Activated CD4-positive, alpha-beta T cell treated with anti-CD3 and anti-CD28 coated beads, Interleukin-2, amount 10 ng/mL, durations not matched to agents 24 days and 14 days (primary cell): ENCODE measurements at places on chromosomes 4 and X. TPM values are rescaled to one million over a fixed set of nuclear protein-coding genes. Genes with fewer than 3 reads are reported as not detected.
A peak's percentile ranks its signal among the peaks of the same experiment; 100 is the strongest.

Gene BMP2K
- total RNA-seq, result 17.3 and 19.0 TPM in 2 replicates

Gene AKAP14
- not detected in 2 replicates for total RNA-seq

Gene SRPX
- not detected in 2 replicates for total RNA-seq

Gene ITGB1BP2
- 6.4 and 7.3 TPM in 2 replicates for total RNA-seq

Gene ATOH1
- total RNA-seq, result not detected in 2 replicates

Gene RNF150
- 0.02 TPM in 1 of 2 replicates, not detected in the other for total RNA-seq

Gene ZFX
- total RNA-seq, result 38.8 and 49.9 TPM in 2 replicates

DNA sequence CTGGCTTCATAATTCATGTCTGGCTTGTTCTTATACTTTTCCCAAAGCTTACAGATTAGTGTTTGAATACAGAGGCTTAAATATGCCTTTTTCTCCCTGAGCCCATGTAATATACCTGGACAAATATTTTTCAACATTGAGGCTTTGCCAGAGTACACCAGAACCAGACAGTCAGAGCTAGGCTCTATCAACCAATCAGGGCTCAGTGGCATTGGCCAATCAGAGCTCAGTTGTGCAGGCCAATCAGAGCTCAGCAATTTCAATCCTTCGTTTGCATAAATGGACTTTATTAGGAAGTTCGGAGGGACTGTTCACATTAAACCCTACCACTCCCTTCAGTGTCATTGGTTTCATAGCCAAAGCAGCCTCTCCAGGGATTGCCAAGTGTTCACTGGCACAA, 51.2 kb upstream of the TMSB15B start:
- DNase-seq, result no peak

DNA sequence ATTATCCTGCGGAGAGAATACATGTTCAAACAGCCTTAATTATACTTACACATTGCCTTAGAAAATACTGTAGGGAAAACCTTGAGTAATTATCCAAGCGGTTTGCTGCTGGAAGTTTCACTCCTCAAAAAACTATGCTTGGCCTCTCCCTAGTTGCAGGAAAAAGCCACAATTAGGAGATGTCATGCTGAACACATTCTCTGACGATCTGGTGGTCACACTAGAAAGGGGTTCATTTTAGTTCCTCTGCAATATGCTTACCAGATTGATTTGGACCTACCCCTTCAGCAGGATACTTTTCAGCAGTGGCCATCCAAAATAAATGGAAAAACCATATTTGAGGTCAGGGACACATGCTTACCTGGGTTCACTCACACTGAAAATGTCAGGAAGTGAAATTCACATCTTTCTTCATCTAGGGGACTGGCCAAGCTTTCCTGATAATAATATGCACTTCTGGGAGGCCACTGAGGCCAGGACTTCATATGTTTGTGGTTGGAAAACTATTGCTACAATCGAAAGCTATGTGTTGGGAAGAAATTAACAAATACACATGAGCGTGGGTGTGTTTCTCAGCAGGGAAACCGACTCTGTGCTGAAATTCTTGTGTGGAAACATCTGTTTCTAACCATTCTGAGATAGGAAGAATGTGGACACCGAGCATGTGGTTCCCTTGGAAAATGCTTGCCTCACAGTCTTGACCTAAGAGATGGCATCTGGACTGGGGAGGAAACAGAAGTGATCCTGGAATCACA, 68.8 kb downstream of the ATXN3L start:
- no peak for DNase-seq

GRCh38 chr4:30719454-30720020, 632 bp upstream of the PCDH7 start:
- DNase-seq, result no peak

GRCh38 chr4:149765630-149766029, 50.0 kb downstream of the IQCM start:
- no peak for DNase-seq

DNA sequence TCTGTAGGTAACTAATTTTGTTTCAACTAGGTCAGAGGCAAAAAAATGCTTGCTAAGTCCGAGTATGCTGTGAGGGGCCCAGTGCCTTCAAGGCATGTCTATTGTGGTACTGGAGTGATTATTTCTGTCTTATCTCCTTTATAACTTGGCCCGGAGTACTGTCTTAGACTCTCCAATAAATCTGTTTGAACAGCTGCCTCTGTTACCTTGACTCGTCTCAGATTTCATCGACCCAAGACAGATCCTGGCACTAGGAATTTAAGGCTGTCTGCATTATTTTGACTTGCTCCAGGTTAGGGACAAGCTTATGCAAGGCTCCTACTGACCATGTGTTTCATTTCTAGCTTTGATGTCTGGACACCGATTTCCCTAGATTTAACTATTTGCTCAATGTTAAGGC, 41.1 kb upstream of the NKAP start:
- DNase-seq, result no peak

DNA sequence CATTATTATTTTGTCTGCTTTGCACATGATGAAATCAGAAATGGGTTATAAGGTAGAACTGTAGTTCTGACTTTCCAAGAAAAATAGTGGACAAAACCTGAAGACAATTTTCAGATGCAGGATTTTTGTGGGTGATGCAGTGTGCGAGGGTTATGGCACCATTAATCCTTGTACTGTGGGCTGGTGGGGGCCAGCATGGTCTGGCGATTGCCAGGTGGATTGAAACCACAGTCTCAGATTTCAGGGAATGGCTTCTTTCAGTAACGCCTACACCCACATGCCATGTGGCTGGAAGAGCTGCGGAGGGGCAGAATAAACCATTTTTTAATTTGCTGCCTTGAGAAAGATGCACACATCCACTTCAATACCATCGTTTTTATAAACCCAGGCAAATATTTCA, 150.5 kb downstream of the ARSF start:
- no peak for DNase-seq

- no peak for DNase-seq
Measured at GRCh38 chr4:61293707-61294400, 93.7 kb downstream of the ADGRL3 start.

GRCh38 chr4:36402008-36402758, 120.8 kb downstream of the DTHD1 start:
- no peak for DNase-seq

- DNase-seq, result no peak
Measured at GRCh38 chr4:128653527-128654444, 155.7 kb upstream of the JADE1 start.

GRCh38 chr4:41851621-41852020, 83.6 kb upstream of the TMEM33 start:
- no peak for DNase-seq

DNA sequence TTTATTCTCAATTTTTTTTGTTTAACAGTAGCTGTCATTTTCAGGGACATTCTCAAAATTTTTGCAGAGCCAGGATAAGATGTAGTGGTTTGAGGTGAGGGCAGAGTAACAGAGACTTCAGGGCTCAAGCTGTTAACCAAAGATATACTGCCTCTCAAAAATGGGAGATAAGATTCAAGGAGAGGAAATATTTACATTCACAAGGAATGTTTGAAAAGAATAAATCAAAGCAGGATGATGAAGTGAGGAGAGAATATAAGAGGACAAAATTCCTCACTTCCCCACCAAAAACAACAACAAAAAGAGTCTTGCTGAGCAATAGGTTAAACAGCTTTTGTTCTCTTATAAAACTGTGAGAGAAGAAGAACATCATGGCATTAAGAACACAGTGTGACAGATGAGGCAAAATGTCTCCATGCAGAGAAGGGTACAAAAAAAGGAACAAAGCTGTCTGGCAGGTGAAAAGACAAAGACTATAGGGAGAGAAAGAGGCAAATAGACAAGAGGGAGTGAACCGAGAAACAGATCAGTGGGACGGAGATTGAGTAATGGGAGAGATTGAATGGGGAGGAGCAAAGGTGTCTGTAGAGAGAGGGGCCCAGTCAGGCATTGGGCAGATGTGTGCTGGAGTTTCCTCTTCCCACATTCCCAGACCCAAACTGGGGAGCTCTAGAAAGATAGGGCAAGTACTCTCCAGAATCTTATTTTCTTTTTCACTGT, 106.1 kb upstream of the TMEM150C start:
- DNase-seq, result no peak

- no peak for DNase-seq
Measured at GRCh38 chrX:77398330-77398954, 48.7 kb upstream of the FGF16 start.

GRCh38 chrX:70494441-70494840, 49.8 kb downstream of the DLG3 start:
- no peak for DNase-seq

DNA sequence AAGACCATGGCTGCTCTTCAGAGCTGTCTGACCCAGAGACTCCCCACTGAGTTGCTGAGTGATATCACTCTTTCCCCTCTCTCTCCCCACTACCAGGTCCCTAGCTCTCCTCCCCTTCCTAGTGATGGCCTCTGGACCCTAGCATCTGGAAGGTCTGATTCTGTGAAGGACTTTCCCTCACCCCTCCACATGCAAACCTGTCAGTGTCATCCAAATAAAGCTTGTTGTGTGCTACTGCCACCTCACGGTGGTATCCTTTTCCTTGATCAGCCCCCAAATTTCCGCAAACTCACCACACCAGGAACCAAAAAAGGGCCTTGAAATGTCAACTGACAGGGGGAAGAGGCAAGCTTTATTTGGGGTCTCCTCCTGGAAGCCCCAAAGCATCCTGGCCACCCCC, 500.2 kb downstream of the IDS start:
- no peak for DNase-seq

GRCh38 chrX:15804563-15804962, 14.3 kb downstream of the ZRSR2 start:
- no peak for DNase-seq

GRCh38 chrX:47380268-47380667, 9.9 kb downstream of the ZNF157 start:
- DNase-seq, result peak; percentile 80

DNA sequence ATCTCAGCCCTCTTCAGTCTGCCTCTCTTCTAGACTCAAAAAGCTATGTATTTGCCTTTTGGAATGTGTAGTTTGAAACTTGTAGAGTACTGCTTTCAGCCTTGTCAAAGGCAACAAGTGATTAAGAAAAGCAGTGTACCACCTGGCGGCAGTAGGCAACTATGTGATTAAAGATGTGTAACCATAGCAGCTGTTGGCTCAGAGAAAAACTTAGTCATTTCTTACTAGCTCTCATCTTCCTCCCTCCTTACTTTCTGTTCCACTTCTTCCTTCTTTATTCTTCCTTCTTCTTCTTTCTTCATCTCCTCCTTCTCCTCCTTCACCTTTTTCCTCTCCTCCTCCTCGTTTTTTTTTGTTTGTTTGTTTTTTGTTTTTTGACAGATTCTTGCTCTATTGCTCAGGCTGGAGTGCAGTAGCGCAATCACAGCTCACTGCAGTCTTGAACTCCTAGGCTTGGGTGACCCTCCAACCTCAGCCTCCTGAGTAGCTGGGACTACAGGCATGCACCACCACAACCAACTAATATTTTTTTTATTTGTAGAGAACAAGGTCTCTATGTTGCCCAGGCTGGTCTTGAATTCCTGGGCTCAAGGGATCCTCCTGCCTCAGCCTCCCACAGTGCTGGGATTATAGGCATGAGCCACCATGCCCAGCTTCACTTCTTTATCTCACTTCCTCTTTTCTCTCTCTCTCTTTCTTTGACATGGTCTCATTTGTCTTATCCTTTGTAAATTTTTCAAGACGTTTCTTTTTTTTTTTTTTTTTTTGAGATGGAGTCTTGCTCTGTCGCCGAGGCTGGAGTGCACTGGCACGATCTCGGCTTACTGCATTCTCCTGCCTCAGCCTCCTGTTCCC, 32.6 kb downstream of the ABHD18 start:
- peak; percentile 68 for DNase-seq

- DNase-seq, result no peak
Measured at GRCh38 chr4:150001815-150002214, 76.4 kb upstream of the DCLK2 start.

DNA sequence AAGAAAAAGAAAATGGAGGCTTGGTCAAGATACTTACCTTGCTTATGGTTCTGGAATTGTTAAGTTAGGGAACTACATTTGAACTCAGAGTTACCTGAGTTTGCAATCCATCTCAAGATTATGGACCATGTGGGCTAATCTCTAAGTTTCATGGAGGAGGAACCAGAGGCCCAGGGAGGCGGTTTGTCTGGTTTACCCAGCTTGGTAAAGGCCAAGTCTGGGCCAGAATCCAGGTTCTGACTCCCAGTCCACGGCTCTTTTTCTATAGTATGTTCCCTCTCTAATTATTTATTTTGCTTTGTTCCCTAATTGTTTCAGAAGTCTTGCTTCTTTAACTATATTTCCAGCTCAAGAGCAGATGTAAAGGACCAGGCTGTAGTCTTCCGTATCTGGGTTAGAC, 168.1 kb downstream of the FRAS1 start:
- DNase-seq, result no peak

DNA sequence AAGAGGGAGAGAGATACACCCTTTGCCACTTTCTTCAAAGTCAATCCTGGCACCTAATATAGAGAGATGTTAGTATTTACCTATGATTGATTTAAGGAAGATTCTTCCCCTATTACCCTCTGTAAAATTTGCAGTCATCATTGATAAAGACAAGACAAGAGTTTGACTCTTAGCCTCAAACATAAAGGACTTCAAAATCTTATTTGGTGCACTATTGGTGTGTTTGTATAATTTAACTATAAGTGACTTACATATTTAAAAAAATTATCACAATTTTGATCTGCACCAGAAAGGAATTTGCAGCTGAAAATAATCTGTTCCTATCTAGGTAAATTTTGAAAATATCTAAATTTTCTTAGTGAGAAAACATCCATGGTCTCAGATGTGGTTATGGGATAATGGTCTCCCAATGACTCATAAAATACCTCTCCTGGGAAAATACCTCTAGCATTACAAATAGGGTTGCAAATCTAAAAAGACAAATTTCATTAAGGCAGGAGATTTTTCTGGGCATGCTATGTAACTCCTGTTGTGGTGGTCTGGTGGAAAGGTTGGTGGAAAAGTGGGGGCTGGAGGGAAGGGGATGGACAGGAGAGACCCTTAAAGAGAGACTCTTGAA, 173.6 kb upstream of the MED14 start:
- no peak for DNase-seq

DNA sequence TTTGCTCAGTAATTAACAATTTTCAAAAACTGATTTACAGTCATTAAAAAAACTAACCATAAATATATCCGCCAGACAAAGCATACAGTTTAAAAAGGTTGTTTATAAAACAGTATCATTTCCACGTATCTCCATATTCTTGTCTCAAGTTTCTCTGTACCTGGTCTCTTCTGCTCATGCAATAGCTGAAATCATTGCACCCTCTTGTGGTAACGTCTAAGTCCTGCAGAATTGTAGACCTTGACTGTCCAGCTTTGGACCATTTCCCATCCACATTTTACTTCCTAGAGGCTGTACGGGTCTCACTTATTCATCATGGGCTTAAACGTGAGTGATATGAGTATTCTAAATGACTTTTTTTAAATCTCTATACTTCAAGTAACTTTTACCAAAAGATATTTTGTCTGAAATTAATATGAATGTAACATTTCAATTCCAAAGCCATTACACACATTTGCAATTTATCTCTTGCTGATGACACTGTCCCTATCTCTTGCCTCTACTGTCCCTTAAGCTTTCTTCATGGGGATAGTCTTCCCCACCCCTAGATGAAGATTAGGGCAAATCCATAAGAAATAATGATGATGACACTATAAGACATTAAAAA, 118.5 kb downstream of the BTC start:
- DNase-seq, result peak; percentile 67

DNA sequence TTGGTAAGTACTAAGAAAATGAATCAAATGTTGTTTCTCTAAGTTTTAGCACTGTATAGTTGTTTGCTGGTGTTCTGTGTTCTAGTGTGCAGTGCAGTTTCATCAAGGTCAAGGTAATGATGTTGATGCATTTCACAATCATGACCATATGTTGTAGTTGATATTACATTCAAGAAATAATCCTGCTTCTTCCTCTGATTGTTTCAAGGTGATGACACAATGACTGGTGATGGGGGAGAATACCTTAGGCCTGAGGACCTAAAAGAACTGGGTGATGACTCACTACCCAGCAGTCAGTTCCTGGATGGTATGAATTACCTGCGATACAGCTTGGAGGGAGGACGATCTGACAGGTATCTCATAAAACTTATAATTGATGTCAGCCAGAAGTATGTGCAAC, 261.6 kb downstream of the ANK2 start:
- no peak for DNase-seq
